ENCODE measurements at places on chromosomes 3 and 15.

DNA sequence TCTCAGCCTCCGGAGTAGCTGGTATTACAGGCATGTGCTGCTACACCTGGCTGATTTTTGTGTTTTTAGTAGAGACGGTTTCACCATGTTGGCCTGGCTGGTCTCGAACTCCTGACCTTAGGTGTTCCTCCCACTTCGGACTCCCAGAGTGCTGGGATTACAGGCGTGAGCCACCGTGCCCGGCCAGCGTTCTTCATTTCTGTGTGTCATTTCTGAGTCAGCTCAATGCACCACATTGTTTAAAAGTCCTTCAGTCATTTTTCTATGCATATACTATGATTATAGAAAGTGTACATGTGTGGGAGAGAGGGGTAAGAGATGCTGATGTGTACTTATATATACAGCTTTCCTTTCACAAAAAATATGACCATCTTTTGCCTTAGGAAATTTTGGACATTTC lies 2.1 kb downstream of the QTRT2 start:
- DNase-seq = no peak

DNA sequence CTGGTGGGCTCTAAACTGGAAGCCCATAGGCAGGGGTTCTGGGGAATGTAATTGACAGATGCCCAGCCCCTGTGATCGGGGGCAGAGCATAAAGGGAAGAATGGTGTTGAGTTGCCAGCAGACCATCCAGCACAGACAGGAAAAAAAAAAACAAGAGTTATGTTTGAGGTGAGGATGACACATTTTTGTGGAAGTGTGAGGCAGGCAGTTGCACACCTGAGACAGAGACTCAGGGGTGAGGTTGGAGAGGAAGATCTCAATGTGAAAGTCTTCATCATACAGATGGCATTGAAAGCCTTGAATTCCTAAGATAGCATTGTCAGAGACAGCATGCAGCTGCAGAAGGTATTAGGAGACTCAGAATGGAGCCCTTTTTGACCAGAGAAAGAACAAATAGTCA lies 18.6 kb upstream of the ST8SIA2 start:
- DNase-seq = no peak

DNA sequence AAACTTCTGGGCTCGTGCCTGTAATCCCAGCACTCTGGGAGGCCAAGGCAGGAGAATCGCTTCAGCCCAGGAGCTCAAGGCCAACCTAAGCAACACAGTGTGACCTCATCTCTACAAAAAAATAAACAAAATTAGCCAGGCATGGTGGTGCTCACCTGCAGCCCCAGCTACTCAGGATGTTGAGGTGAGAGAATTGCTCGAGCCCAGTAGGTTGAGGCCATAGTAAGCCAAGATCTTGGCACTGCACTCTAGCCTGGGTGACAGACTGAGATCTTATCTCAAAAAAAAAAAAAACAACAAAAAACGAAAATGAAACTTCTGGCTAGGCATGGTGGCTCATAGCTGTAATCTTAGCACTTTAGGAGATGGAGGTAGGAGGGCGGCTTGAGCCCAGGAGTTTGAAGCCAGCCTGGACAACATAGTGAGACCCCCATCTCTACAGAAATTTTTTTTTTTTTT lies 53.7 kb downstream of the PIK3CB start:
- no peak for DNase-seq

DNA sequence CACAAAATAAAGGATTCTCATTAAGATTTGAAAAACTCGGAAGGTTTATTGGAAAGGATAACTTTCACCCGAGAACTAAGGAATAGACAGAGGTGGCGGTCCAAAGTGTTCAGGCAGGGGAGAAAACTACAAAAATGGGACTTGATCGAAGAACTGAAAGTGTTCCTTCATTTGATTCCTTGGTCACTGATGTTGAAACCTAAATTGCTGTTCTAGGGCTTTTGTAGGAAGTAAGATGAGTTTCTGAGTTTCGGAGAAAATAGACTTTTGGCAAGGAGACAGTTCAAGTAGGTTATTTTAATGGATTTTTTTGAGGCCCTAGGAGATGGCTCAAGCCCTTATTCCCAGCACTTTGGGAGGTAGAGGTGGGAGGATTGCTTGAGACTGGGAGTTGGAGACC lies 1.4 kb downstream of the TRIP4 start:
- DNase-seq = no peak
